ENCODE measurements at places on chromosomes 7 and 10.

DNA sequence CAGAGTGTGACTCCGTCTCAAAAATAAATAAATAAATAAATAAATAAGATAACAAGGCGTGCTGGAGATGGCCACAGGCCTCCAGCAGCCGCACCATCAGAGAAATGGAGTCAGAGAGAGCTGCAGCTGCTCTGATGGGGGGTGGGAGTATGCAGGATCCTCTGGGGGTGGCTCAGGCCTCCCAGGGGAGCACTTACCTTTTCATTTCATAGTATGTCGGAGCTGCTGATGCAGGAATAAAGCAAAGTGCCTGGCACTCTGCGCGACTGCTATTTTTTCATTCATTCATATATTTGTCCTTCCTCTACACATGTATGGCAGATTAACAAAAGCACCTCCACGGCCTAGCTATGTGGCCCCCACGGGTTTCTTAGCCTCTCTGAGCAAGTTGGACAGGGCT is 175.9 kb downstream of the CUX1 start:
- DNase-seq = no peak

DNA sequence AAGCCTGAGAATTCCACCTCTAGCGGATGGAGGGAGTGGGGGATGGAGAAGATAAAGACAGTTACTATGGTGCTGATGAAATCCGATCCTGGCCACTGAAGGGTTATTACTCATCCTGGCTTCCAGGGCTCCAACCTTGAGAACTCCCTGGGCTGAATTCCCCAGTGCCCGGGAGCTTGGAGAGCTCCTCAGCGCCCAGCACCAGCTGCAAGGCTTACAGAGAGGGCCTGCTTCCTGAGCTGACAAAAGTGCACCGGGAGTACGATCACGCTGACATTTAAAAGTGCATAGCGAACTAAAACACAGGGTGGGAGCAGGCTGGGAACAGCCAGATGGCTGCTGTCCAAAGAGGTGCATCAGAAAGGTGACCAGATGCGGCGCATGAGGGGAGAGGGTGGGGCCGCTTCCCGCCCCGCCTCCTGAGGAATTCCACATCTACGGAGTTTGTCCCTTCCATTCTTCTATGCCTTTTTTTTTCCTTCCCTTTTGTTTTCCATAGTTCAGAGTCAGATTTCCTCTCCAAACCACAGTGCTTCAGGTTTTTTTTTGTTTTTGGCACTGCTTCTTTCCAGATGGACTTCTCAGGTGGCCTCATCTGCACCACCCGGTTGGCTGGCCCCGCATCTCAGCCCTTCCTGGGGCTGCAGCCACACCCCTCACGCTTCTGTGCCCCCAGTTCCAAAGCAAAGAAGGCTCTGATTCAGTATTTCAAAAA is 62.4 kb upstream of the MKRN1 start:
- DNase-seq = no peak

- no peak for DNase-seq
These were observed 151.7 kb upstream of the IGFBP3 start for GRCh38 chr7:46072722-46073121.

- DNase-seq = no peak
These were observed 53.9 kb downstream of the TACC2 start for GRCh38 chr10:122042836-122043235.

DNA sequence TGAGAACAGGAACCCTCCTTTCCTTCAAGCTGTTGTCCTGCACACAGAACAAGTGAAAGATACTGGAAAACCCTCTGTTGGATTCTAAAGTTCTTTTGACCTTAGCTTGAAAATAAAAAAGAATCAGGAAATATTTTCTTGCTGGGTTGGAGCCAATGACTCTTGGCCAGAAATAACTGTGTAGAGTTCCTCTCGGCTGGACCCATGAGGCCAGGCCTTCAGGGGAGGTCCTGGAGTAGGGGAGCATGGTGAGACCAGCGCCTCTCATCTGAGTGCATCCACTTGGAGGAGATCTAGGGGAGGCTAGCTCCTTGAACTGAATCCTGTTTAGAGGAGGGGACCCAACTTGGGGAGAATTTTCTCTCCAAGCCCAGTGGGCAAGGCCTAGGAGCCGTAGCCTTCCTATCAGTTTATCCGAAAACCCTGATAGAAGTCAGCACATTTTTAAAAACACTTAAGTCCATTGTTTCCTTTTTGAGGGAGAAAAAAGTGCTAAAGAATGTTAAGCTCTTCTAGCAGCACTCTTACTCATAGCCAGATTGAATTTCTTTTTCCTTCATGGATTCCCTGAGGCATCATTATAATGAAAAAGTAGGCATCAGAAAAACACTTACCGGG is 635.7 kb upstream of the ANKRD30A start:
- DNase-seq = no peak

DNA sequence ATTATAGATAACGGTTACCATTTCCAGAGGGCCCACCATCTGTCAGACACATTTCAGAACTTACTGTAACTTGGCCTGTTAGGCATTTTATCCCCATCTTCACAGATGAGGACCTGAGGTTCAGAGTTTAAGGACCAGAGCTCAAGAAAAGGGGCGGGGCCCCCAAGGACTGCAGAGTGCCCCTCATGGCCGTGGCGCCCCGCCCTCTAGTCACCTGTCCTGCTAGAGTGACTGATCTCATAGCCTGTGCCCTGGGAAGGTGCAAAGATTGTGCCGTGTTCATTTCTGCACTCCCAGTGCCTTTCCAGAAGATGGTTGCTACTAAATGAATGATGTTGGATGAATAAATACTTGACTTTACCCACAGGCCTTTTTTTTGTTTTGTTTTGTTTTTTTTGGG is 107.0 kb downstream of the XRCC2 start:
- DNase-seq = no peak

Measured in stimulated activated CD8-positive, alpha-beta memory T cell treated with anti-CD3 and anti-CD28 coated beads, Interleukin-7, amount 100 ng/mL, for 1 hour (primary cell).